ENCODE measurements at places on chromosomes 5 and 9. TPM values are rescaled to one million over a fixed set of nuclear protein-coding genes. Genes with fewer than 3 reads are reported as not detected.

DNA sequence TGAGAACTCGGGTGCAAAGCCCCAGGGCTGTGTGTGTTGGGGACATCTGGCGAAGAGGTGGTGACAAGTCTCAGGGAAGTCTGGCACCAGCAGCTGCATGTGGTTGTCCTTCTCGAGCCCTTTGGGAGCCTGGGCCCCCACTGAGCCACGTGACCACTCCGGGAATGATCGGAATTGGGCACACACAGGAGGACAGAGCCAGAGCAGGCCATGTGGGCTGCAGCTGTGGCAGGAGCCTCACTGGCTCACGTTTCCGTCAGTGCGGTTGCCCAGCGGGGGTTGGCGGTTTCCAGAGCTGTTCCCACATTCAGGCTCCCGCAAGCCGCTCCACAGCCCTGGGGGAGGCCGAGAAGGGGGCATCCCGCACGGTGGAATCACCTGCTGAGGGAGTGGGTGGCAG lies 6.8 kb upstream of the CEL start:
- DNase-seq = no peak

GRCh38 chr9:97761879-97762278 lies 64.7 kb upstream of the XPA start:
- no peak for DNase-seq

- no peak for DNase-seq
Measured at GRCh38 chr9:91571036-91571435, 147.4 kb upstream of the NFIL3 start.

The MSX2 gene
- total RNA-seq = not detected

- no peak for DNase-seq
Measured at GRCh38 chr9:34607331-34607730, 4.6 kb downstream of the RPP25L start.

The CCDC187 gene
- not detected for total RNA-seq

GRCh38 chr9:109856785-109857184 lies 76.8 kb downstream of the PALM2AKAP2 start:
- no peak for DNase-seq

The IFNK gene
- total RNA-seq = 0.24 TPM

The PCDHGA7 gene
- not detected for total RNA-seq

- no peak for DNase-seq
Measured at GRCh38 chr5:177508837-177509236, 789 bp downstream of the DOK3 start.

DNA sequence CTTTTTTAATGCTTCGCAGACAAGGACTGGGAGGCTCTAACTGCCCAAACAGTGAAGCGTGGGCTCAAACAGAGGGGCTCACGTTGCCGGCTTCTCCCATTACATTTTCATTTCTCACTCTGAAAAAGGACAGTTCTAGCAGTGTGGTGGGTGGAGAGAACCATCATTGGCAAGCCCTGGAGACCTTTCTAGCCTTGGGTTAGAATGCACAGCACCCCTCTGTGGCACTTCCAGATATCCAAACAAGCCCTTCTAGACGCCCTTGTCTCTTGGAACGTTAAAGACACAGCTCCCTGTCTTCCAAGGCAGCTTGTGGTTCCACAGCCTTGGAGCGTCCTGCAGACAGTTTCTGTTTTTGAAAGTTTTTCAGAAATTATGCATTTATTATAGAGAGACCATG lies 52.1 kb downstream of the MVB12B start:
- DNase-seq = no peak
